ENCODE measurements at places on chromosomes 4 and X.
A peak's percentile ranks its signal among the peaks of the same experiment; 100 is the strongest.

DNA sequence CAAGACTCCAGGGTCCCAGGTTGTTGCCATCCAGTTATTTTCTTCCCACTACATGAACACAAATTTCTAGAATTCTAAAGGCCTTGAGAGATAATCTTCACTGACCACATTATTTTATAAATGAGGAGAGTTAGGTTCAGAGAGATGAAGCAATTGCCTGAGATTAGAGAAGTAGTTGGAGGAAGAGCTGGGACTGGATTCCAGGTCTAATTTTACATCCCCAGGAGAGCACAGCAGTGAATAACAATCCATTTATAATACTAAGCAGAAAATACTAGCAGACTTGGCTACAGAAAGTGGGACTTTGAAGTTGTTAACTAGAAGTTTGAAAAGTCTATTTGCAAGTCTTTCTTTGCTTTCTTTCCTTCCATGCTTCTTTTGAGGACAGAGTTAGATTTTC lies 231.3 kb upstream of the S100G start:
- DNase-seq = no peak

- DNase-seq = no peak
These were observed 375.6 kb downstream of the FBXW7 start for GRCh38 chr4:152160225-152160800.

- peak; percentile 57 for DNase-seq
These were observed 502.6 kb upstream of the TECRL start for GRCh38 chr4:64911846-64912245.

- no peak for DNase-seq
These were observed 31.6 kb downstream of the TRMT44 start for GRCh38 chr4:8472158-8472688.

DNA sequence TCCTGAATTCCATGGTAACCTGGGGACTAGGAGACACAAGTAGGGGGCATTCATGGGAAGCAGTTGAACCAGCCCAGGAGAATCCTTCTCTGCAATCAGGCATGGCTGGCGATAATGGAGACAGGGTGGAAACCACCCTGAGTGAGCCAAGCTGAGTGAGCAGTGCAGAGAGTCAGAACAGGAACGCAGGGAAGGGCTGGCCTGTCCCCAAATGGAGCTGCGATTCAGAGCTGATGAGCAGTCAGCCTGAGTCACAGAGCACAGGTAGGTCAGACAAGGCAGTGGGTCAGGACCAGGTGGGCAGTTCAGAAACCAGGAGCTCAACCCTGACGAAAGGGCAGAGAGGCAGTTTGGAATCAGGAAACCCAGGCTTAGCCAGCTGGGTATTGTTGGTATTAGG lies 129.0 kb downstream of the BTC start:
- no peak for DNase-seq

- no peak for DNase-seq
These were observed 5.7 kb upstream of the XK start for GRCh38 chrX:37679888-37680287.

DNA sequence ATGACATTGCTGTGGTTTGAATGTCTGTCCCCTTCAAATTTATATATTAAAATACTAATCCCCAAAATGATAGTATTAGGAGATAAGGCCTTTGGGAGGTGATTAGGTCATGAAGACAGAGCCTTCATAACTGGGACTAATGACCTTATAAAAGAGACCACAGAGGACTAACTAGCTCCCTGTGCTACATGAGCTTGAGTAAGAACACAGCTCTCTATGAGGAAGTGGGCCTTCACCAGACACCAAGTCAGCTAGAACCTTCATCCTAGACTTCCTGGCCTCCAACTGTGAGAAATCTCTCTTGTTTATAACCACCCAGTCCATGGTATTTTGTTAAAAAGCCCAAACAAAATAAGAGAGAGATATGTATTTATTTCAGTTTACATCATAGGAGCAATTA lies 242.2 kb upstream of the CTSO start:
- no peak for DNase-seq

Data from iPS DF 19.7 (cell line).